Activated gamma-delta T cell treated with Interleukin-2 at 50 U/mL for 16 hours (primary cell): ENCODE measurements at places on chromosomes 2 and 18.
A peak's percentile ranks its signal among the peaks of the same experiment; 100 is the strongest.

- DNase-seq, result no peak
Measured at GRCh38 chr2:139836769-139837168, 1056.6 kb upstream of the NXPH2 start.

- no peak for DNase-seq
Measured at GRCh38 chr2:27008678-27009077, 24.1 kb upstream of the TMEM214 start.

GRCh38 chr2:113324684-113325160 lies 46.0 kb upstream of the PAX8 start:
- DNase-seq, result peak; percentile 16

- no peak for DNase-seq
Measured at GRCh38 chr2:238528953-238529781, 102.4 kb downstream of the ASB1 start.

DNA sequence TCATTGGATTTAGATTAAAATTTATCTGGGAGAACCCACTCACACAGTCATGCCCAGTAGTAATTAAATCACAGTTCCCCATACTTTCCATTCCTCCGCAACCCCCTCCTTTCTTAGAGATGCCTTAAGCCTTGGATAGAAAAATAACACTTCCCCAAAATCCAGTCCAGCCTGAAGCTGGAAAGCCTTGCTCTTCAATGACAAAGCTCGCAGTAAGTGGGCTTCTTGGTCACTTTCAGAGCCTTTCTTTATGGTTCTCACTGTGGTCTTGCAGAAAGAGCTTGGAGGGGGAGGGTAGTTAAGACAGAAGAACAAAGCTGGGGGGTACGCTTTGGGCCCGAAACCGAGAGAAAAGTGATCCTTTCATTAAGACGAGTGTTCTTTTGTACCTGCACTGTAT lies 802.1 kb upstream of the POU3F3 start:
- DNase-seq, result no peak

GRCh38 chr2:174166261-174166660 lies 82.1 kb downstream of the OLA1 start:
- no peak for DNase-seq

- DNase-seq, result no peak
Measured at GRCh38 chr2:233079953-233080835, 20.1 kb downstream of the INPP5D start.

- DNase-seq, result peak; percentile 36
Measured at GRCh38 chr2:234335661-234336228, 161.1 kb downstream of the ARL4C start.

DNA sequence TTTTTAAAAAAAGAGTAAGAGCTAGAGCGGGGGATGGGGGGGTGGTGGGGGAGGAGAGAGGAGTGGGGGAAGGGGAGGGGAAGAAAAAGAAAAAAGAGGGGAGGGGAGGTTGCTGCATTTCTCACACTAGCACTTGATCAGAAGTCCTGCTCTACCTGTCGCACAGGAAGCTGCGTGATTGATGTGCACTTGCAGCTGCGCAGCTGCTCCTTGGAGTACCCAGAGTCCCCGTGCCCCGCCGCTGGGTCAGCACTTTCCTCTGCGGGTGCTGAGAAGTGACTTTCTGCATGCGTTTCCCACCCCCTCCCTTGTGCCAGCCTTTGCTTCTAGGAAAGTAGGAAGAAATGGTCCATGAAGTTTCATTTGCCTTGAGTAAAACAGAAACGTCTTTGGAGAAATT lies 297.3 kb downstream of the ETAA1 start:
- DNase-seq, result no peak

DNA sequence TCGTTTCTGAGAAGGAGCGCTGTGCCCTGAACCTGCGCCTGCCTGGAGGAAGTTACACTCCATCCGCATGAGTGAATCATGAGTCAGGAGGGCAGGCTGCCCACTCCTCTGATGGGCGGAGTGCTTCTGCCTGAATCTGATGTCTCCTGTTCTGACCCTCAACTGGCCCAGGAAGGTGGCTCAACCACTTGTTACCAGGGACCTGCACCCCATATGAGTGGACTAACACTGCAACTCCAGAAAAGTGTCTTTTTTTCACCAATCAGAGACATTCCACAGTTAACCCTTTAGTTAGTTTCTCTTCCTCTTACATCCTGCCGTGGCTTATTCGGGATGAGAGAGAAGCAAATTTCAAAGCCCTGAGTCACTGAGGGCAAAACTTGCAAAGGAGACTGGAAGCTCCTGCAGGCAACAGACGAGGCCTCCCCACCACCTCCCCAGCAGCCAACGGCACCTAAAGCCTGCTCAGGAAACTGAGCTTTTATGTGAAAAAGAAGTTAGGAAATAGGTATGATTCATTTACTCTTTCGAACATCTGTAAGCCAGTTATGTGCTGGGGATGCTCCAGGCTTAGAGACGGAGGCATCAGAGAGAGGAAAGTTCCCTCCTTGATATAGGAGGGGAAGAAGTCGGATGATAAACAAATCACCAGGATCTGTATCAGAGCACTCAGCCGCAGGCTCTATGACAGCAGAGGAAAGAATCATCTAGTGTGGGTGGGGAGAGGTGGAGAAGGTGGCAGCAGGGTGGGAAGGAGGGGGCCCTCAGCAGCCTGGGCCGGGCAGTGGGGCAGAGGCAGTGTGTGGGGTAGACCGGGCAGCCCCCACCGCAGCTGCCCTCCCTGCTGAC lies 30.9 kb downstream of the MBP start:
- peak; percentile 35 for DNase-seq

DNA sequence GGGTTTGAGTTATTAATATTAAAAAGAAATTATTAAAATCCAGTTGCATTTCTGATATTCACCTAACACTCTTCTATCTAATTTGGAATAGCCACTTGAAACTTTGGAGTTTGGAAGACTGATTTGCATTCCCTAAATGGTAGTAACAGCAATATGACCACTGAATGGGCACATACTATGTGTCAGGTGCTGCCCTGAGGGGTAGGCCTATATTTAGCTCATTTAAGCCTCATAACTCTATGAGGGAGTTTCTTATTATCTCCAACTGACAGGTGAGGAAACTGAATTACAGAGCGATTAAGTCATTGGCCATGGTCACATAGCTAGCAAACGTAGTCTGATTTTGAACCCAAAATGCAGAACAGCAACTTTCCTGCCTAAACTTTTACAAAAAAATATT lies 77.3 kb downstream of the VWA3B start:
- DNase-seq, result no peak

- DNase-seq, result no peak
Measured at GRCh38 chr18:12556946-12557806, 100.7 kb downstream of the SPIRE1 start.
